Fibroblast of lung (primary cell): ENCODE measurements at places on chromosomes 5 and 9. TPM values are rescaled to one million over a fixed set of nuclear protein-coding genes. Genes with fewer than 3 reads are reported as not detected.
A peak's percentile ranks its signal among the peaks of the same experiment; 100 is the strongest.

SLC45A2 gene
- total RNA-seq = under 0.01 TPM in 2 replicates

GRCh38 chr5:139955053-139955605, 88.0 kb downstream of the NRG2 start:
- DNase-seq = no peak
- H3K27ac ChIP-seq = no peak overlapping the region
- H3K36me3 ChIP-seq = no peaks in the 10 kb centered on the region
- H3K4me1 ChIP-seq = no peaks in the 10 kb centered on the region
- H3K27me3 ChIP-seq = peaks cover under 1% of the 10 kb centered on the region

DNA sequence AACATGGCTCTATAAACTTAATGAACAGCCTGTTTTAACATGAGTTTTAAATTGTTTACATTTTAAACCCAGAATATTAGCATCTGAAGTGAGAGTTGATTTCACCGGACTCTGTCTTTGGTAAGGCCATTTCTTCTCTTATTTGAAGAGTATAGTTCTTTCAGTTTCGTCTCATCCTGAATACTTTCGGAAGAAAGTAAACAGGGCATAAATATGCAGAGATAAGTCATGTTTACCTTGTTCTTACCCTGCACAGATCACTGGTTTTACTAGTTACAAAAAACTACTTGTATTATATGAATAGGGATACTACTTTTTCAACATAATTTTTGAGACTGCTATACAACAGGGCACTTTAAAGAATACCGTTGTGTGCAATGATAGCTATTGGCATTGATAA, 656.3 kb upstream of the ZNF608 start:
- no peak overlapping the region for H3K27ac ChIP-seq
- no peak for DNase-seq
- H3K4me1 ChIP-seq = no peaks in the 10 kb centered on the region

DNA sequence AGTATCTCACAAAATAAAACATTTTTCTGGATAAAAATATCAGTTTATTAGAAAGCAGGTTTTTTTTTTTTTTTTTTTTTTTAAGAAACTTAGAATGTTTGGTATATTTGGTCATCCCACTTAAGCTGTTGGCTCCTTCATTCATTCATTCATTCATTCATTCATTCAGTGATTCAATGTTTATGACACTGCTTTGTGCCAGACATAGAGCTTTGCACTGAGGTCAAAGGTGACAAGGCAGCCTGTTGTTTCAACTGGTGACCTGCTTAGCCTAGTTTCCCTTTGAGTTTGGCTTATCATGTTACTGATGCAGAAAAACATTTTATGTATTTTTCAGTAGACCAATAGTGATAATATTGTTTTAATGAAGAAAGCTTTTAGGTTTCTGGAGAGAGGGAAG, 23.5 kb downstream of the CPEB4 start:
- no peak overlapping the region for H3K4me3 ChIP-seq
- H3K27me3 ChIP-seq = no peaks in the 10 kb centered on the region
- no peaks in the 10 kb centered on the region for H3K4me1 ChIP-seq
- DNase-seq = no peak
- no peak overlapping the region for H3K27ac ChIP-seq

DNA sequence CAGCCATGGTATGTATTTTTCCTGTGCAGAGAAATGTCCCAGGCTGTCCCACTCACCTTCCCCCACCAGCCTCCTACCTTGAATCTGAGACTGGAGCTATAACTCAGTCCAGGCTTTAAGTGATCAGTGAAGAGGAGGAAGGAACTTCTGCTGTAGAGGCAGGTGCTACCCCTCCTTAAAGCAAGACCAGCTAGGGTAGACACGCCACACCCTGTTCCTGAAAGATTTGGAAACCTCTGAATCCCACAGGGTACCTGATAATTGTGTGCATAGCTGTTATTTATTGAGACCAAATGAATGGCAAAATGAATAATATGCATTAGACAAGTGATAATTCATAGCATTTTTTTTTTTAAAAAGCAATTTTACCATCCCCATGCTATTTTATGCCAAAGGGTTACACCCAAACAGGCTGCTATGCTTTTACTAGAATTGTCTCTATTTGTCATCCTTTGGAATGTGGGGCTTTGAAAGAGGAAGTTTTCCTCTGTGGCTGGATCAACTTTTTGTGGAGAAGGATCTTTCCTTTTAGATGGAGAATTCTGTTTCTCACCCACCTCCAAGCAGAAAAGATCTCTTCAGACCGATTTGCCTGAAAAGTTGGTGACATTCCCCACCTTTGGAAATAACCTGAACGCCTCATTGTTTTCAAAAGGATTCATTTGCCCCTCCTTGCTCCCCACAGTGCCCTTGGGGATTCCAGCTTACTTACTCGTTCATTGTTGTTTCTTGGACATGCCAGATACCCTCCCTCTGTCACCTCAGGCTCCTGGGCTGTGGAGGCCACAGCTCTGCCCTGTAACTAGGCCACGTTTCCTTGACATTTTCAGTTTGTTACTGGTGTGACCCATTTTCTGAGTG, 248.7 kb downstream of the NR3C1 start:
- H3K36me3 ChIP-seq = no peaks in the 10 kb centered on the region
- H3K27ac ChIP-seq = peak overlapping the region; percentile 58
- H3K27me3 ChIP-seq = no peaks in the 10 kb centered on the region
- no peak overlapping the region for H3K4me3 ChIP-seq

GRCh38 chr9:114775981-114776380, 29.9 kb downstream of the TNFSF15 start:
- no peaks in the 10 kb centered on the region for H3K4me1 ChIP-seq
- peaks cover 6% of the 10 kb centered on the region for H3K27me3 ChIP-seq
- peak; percentile 36 for DNase-seq
- no peak overlapping the region for H3K4me3 ChIP-seq

DNA sequence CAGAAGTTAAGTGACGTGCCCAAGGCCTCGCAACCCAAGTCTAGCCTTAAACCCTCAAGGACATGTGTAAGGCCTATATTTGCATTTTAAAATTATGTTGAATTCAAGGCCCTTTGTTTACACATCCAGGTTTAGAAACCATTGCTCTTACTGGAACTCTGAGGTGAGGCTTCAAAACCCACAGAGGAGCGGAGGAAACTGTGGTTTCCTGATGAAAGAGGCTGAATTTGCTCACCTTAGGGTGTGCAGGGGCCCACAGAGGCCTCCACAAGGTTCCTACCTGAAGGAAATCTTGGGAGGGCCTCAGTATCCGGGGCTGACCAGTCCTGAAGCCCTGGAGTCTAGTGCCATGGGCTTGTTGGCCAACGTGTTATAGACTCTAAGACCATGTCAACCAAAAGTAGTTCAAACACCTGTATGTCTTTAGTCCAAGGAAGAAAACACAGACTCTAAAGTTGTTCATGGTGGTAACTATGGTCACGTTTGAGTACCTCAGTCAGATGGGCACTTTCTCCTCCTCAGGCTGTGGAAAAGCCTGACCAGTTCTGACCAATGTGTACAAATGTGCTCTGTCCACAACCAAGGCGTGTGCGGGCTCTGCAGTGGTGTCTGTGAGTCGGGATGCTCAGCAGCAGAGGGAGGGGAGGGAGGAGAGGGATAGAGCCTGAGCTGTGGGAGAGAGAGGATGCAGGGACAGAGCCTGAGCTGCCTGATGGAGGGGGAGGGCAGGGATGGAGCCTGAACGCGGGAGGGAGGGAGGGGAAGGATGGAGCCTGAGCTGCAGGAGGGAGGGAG, 124.6 kb upstream of the ERCC6L2 start:
- no peak for DNase-seq
- H3K27ac ChIP-seq = no peak overlapping the region

- H3K27me3 ChIP-seq = no peaks in the 10 kb centered on the region
- no peak overlapping the region for H3K4me3 ChIP-seq
- no peak overlapping the region for H3K27ac ChIP-seq
- no peaks in the 10 kb centered on the region for H3K36me3 ChIP-seq
- no peak for DNase-seq
These were observed 111.0 kb downstream of the GAPVD1 start for GRCh38 chr9:125372441-125373226.

DNA sequence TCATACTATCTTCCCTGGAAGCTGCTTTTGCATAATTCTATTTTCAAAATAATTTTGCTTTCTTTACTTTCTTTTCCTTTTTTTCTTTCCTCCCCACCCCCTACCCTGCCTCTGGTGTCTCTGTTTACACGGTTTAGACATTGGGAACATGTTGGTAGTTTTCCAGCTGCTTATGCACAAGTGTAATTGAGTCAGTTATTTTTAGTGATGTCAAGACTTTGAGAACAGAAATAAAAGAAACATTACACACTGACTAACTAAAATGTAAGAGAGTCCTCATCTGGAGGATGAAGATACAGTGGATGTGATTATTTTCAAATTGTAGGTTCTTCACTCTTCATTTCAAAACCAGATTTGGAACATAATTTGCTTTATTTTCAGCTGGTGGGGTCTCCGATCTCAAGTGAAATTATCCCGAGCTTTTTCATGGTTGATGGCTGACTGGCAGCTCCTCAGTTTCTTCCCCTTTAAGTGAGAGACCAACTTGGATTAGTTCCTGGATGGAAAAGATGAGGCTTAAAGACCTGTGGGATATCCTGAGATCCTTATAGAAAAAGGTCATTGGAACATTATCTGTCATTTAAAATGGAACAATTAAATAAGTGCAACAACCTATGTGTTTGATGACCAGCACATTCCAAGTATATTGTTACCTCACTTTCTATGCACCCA, 154.4 kb upstream of the ZNF462 start:
- H3K4me1 ChIP-seq = no peaks in the 10 kb centered on the region
- H3K27me3 ChIP-seq = no peaks in the 10 kb centered on the region
- no peak overlapping the region for H3K27ac ChIP-seq
- no peak overlapping the region for H3K4me3 ChIP-seq

DNA sequence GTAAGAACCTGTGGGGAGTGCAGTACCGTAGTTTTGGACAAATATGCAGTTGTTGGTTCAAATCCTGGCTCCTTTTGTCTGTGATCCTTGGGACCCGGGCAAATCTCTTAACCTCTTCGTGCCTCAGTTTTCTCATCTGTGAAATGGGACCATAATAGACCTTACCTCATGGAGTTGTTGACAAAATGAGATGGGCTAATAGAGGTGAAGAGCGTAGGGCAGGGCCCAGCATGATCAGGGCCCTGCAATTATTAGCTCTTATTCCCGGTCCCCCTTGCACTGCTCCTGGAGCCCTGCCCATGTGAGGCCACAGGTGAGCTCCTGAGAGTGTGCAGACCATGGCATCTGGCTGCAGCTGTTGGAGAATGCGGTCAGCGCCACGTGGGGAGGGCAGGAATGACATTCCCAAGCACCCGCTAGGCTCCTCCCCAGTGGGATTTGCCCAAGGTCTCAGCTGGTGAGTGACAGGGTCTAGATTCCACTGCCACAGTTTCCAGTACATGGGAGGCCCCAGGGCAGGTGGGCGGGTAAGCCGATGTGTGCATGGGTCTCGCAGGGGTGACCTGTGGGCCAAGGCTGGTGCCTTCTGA, 41.0 kb downstream of the NEK6 start:
- H3K4me1 ChIP-seq = peaks cover 42% of the 10 kb centered on the region
- no peak overlapping the region for H3K4me3 ChIP-seq
- peak; percentile 46 for DNase-seq
- H3K27ac ChIP-seq = no peak overlapping the region
- peaks cover 22% of the 10 kb centered on the region for H3K36me3 ChIP-seq

- peak overlapping the region; percentile 64 for H3K27ac ChIP-seq
- H3K36me3 ChIP-seq = no peaks in the 10 kb centered on the region
- peak overlapping the region; percentile 43 for H3K4me3 ChIP-seq
- H3K27me3 ChIP-seq = no peaks in the 10 kb centered on the region
These were observed 2.5 kb upstream of the ZNF474 start for GRCh38 chr5:122126756-122127321.

- H3K27ac ChIP-seq = no peak overlapping the region
- H3K27me3 ChIP-seq = no peaks in the 10 kb centered on the region
- H3K4me1 ChIP-seq = no peaks in the 10 kb centered on the region
- H3K4me3 ChIP-seq = no peak overlapping the region
These were observed 160.2 kb downstream of the CNTLN start for GRCh38 chr9:17294822-17295624.

DNA sequence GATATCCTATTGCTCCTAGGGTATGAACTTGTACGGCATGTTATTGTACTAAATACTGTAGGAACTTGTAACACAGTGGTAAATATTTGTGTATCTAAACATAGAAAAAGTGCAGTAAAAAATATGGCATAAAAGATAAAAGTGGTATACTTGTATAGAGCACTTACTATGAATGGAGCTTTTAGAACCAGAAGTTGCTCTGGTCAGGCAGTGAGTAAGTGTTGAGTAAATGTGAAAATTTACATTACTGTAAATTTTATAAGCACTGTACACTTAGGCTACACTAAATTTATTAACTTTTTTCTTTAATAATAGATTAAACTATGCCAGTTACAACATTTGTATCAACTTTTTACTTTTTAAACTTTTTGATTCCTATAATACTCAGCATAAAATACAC, 109.1 kb downstream of the ZCCHC7 start:
- H3K4me3 ChIP-seq = no peak overlapping the region
- no peak overlapping the region for H3K27ac ChIP-seq
- no peak for DNase-seq
- H3K4me1 ChIP-seq = no peaks in the 10 kb centered on the region

DNA sequence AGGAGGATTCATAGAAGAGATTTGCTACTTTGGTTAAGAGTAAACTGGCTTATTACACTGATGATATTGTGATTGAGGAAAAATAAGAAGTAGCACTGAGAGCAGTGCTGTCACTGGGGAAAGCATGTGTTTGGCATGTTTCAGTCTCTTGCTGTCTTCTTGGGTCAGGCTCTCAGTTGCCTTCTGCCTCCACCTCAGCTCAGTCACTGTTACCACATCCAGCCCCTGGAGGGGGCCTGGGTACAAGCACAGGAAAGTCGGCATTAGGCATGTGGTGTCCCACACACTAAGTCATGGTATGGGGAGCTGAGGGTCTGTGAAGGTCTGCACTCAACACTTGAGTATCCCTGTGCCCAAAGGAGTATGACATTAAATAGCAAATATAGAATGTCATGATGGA, 958.3 kb upstream of the CDH9 start:
- H3K4me1 ChIP-seq = no peaks in the 10 kb centered on the region
- DNase-seq = no peak
- no peak overlapping the region for H3K4me3 ChIP-seq
- no peaks in the 10 kb centered on the region for H3K27me3 ChIP-seq

GRCh38 chr9:23887781-23888180, 61.7 kb upstream of the ELAVL2 start:
- H3K4me1 ChIP-seq = no peaks in the 10 kb centered on the region
- H3K36me3 ChIP-seq = no peaks in the 10 kb centered on the region
- H3K27me3 ChIP-seq = no peaks in the 10 kb centered on the region
- no peak for DNase-seq
